ENCODE measurements at places on chromosomes 6 and 20. TPM values are rescaled to one million over a fixed set of nuclear protein-coding genes. Genes with fewer than 3 reads are reported as not detected.

- DNase-seq = no peak
These were observed 55.1 kb downstream of the KIAA0408 start for GRCh38 chr6:127404133-127404532.

DNA sequence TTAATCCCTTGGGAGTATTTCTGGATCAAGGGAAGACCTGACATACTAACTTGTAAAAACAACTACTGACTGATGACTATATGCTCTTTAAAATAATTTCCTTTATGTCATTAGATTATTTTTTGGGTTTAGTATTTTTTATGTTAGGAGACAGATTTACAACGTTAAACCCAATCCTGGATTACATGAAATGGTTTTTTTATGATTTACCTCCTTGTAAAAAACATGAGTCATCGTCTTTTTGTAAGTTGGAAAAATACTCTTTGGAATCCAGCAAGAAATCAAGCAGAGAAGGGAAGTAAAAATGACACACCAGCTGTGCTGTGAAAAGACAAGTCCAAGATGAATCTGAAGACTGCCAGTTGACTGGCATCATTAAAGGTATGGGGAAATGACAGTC, 6.7 kb downstream of the STK4 start:
- DNase-seq = no peak

DNA sequence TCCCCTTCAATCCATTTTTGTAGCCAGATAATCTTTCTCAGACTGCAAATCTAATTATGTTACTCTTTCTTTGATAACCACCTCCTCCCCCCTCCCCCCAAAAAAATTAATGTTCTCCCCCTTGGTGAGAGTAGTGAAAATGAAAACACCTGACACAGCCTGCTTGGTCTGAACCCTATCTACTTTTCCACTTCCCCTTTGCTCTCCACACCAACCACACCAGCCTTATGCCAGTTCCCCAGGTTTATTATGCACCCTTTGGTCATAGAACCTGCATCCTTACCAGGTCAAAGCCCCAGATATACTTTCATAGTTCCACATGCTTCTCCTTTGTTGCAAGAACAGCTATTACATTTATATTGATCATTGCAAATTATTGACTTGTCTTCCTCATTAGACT, 19.4 kb downstream of the PFDN4 start:
- no peak for DNase-seq

SYNDIG1 gene
- not detected for total RNA-seq

BCL2L1 gene
- total RNA-seq = 324 TPM

GRCh38 chr20:16713066-16713465, 16.8 kb upstream of the SNRPB2 start:
- no peak for DNase-seq

DNA sequence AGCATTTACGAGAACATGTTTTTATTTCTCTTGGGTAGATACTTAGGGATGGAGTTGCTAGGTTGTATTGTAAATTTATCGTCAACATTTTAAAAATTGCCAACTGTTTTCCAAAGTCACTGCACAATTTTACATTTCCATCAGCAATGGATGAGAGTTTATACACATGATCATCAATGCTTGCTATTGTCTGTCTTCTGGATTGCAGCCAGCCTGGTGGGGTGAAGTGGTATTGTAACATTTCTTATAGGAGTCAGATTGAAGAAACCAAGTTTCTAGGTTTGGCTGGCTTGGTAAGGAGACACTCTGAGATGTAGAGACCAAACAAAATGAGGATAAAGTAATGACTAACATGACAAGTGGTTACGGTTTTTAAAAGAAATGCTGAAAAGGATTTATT, 57.1 kb upstream of the HDDC2 start:
- no peak for DNase-seq

- DNase-seq = peak; percentile 92
These were observed 47.2 kb downstream of the FOXF2 start for GRCh38 chr6:1436334-1437306.

CDSN gene
- total RNA-seq = 0.08 TPM

TCF21 gene
- 0.37 TPM for total RNA-seq

DNA sequence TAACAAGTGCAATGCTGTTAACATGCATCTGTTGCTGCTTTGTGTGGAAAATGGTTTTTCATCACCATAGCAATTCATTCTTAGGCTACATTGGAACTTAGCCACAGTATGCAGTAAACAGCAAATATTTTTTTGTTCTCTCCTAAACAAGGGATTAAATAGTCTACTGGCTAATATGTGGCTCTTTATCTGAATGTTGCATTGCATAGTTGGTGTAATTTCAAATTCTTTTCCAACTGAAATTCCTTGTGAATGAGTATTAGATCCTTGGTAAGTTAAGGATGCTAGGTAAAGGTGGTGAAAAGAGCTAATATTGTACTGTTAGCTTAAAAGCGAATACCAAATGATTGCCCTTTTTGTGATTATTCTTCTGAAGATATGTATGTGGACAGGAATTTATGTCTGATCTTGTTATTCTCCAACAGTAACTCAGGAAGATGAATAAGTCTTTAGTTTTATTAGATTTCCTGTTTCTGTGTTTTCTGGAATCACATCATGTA, 958 bp downstream of the MLIP start:
- DNase-seq = no peak

TINAG gene
- 1.8 TPM for total RNA-seq

DNA sequence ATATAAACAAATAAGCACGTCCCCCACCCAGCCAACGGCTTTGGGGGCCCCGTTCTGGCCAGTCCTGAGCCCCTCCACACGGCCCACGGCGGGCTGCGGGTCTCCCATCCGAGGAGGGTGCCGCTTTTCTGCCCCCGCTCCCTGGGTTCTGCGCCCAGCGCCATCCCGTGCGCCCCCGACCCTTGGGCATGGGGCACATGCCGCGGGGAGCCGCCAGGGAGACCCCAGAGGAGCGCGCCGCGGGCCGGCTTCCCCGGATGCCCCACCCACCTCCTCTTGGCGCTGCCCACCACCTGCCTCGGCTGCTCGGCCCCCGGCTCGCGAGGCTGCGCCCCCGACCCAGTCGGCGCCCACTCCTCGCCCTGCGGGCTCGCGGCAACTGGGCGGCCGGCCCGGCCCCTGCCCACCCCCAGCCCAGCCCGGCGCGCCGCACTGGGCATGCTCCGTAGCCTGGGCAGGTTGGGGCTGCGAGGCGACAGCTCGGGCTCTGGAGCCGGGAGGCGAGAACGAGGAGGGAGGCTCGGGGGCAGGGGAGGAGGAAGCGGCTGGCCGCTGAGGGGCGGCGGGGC, 570 bp upstream of the PLCB4 start:
- DNase-seq = no peak

DNA sequence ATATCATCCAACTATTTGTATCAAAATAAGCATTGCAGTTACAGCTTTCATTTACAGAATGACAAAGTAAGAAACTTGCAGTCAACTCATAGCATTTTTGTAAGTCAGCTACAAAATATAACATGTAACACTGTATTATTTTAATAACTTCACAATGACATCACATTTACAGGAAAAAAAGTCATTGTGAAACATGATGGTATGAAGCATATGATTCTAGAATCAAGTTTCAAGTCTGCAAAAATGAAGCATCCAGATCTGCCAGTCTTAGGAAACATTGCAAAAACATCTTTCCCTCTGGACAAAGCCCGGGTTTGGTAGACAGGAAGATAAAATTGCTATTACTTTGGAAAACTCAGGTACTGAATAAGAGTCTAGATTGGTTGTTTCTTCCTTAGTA, 263.9 kb upstream of the NT5E start:
- DNase-seq = no peak

DNA sequence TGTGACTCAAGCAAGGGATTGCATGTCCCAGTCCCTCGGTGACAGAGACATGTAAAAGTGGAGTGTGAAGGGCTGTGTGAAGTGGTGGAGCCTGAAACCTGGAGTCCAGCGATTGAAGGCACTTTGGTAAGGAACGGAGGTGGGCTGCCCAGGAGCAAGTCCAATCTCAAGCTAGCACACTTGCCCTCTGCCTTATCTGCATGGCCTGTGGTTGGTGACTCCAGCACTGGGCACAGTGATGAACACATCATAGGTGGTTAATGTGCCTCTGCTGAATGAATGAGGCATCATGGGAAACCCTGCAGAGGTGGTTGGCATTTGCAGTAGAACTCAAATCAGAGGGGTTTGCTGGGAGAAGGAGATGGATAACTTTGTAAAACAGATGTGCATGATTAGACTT, 14.9 kb upstream of the ULBP3 start:
- DNase-seq = no peak
